ENCODE measurements at places on chromosomes 1 and 21.

- peak; percentile 72 for DNase-seq
Observed at GRCh38 chr1:161071886-161072371, 2.2 kb upstream of the ARHGAP30 start.

GRCh38 chr1:226560243-226560642 lies 11.7 kb downstream of the STUM start:
- no peak for DNase-seq

GRCh38 chr1:29708381-29708780 lies 472.1 kb downstream of the PTPRU start:
- no peak for DNase-seq

DNA sequence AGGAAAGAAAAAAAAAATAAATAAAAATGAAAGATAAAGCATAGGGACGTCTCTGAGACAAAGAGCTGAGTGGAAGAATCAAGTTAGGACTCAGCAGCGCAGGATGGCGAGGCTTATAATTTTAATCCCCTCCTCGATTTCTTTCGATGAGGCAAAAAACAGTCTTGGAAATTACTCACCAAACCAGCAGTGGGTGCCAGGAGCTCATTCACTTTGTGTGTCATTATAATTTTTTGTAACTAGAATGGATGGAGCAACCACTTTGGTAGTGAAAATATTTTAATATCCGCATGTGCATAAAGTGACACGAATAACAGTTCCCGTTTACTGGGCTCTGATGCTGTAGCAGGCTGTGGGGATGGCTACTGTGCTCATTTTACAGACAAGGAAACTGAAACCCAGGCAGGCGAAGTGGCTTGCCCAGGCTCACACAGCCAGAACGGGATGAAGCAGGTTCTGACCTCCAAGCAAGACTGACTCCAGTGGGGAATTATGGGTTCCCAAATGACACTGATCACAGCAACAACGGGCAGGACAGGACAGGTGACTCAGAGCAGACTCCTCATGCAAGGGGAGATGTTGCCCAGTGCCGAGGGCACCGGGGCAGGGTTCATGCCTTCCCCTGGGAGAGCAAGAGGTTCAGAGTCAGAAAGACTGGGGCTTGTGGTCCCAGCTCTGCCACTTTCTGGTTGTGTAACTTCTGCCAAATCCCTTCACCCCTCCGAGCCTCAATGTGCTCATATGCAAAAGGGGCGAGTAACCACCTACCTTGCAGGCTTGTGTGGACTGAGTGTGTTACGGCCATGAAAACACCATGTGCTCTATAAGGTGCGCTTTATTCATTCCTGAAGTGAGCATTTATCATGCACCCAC lies 63.6 kb downstream of the RUNX3 start:
- no peak for DNase-seq

DNA sequence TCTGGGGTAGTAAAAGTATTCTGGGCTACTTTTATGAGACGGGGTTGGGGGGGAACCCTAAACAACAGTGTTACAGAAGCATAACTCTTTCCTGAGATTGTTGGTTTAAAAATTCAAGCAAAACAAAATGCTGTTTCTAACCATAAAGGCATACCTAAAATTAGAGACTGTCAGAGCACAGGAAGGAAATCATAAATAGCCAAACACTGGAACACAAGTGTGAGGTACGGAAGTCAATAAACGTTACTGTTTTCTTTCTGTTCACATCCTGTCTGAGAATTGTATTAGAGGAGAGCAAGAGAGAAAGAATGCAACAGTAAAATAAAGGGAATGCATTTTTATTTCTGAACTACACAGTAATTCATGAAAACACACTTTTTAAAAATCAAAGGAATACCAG lies 42.8 kb upstream of the IL12RB2 start:
- DNase-seq = no peak

- DNase-seq = no peak
Observed at GRCh38 chr1:153478047-153478691, 17.7 kb upstream of the S100A7 start.

DNA sequence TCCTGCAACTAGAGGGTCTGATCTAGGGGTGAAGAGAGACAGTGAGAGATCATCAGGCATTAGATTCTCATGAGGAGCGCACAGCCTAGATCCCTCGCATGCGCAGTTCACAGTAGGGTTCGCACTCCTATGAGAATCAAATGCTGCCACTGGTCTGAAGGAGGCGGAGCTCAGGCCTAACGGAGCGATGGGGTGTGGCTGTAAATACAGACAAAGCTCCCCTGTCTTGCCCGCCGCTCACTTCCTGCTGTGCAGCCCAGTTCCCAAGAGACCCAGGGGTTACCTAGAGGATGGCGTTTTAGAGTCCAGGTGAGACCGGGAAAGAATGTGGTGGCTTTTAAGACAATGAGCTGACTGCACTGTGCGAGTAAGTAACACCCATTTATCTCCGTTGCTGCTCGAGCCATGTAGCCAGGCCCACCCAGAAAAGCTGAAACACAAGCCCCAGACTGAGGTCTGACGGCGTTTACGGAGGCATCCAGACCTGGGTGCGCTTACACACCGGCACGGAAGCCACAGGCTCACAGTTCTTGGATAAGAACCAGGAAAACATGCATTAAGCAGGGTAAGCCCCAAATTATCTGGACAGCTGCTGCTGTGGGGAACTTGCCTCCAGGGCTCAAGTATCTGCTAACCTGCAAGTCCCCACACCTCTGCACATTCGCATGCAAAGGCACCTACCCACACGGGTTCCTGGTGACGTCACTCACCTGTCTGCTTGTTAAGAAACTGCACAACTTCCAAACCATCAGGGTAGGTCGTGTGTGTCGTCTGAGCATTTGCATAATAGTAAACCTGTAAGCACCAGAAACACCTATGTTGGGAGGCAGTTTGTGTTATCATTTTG lies 12.5 kb downstream of the TCP10L start:
- no peak for DNase-seq

- no peak for DNase-seq
Observed at GRCh38 chr1:83055391-83056170, 943.4 kb downstream of the TTLL7 start.

GRCh38 chr1:8925406-8925805 lies 20.3 kb upstream of the CA6 start:
- no peak for DNase-seq

DNA sequence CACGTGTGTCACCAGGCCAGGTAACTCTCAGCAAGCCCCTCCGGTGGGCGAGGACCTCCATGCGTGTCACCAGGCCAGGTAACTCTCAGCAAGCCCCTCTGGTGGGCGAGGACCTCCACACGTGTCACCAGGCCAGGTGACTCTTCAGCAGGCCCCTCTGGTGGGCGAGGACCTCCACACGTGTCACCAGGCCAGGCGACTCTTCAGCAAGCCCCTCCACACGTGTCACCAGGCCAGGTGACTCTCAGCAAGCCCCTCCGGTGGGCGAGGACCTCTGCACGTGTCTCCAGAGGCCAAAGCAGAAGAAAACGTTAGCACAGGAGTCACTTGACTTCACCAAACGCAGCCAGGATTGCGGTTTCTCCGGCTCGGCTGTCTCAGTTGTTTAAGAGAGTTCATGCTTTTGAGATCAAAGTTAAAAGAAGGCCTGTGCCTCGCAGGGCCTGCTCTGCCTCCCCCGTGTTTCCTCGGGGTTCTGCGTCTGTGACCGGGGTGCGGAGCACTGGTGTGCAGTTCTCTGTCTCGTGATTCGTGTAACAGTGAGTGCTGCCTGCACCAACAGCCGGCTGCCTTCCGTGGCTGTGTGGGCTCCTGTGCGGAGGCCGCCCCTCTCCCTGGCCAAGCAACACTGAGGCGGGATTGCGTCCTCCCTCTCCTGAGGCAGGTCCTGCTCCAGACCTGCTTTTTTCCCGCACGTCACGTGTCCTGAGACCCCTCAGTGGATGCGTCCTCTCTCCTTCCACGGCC lies 56.6 kb downstream of the PRKCZ start:
- DNase-seq = no peak

Measured in CD4-positive, alpha-beta T cell treated with Interleukin-15 for 1 hour (primary cell).